Stimulated activated CD4-positive, alpha-beta T cell treated with anti-CD3 and anti-CD28 coated beads, TNF-alpha, amount 100 ng/mL, for 24 hours (primary cell): ENCODE measurements at places on chromosomes 16 and 17.

- DNase-seq: no peak
These were observed 78.8 kb downstream of the ZFHX3 start for GRCh38 chr16:72969146-72969545.

GRCh38 chr16:54289242-54289944 is 2.8 kb upstream of the IRX3 start:
- DNase-seq: no peak

- DNase-seq: no peak
These were observed 27.2 kb upstream of the CDC6 start for GRCh38 chr17:40260528-40260927.

- no peak for DNase-seq
These were observed 15.8 kb upstream of the KCNJ18 start for GRCh38 chr17:21676281-21677111.

DNA sequence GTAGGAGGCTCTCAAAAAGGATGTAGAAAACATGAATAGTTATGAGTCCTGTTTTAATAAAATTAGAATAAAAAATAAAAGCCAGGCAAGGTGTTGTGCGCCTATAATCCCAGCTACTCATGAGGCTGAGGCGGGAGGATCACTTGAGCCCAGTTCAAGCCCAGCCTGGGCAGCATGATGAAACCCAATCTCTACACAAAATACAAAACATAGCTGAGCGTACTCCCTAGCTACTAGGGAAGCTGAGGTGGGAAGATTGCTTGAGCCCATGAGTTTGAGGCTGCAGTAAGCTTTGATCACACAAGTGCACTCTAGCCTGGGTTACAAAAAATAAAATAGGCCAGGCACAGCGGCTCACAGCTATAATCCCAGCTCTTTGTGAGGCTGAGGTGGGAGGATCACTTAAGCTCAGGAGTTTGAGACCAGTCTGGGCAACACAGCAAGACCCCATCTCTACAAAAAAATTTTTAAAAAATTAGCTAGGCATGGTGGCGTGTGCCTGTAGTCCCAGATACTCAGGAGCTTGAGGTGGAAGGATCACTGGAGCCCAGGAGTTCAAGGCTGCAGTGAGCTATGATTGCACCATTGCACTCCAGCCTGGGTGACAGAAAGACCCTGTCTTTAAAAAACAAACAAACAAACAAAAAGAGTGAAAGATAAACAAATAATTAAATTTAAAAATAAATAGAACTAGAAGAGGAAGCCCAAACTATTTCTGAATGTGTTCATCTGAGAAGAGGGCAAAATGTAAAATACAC is 17.2 kb upstream of the PRM1 start:
- no peak for DNase-seq
